Right lung (tissue), 10 donors: ENCODE measurements at places on chromosomes 13 and 19. TPM values are rescaled to one million over a fixed set of nuclear protein-coding genes. Genes with fewer than 3 reads are reported as not detected.

Gene ERCC5
- 62.1 TPM for polyA plus RNA-seq

Gene GAPDHS
- polyA plus RNA-seq, result not detected

Gene GDF15
- 33.2 TPM for polyA plus RNA-seq

Gene MUC16
- 0.09 TPM for polyA plus RNA-seq

Gene CEACAM19
- 10.7 TPM for polyA plus RNA-seq

Gene RETN
- polyA plus RNA-seq, result 2.7 TPM

Gene FXYD3
- 19.9 TPM for polyA plus RNA-seq

Gene LRRC4B
- polyA plus RNA-seq, result 7.8 TPM

Gene ZNF571
- polyA plus RNA-seq, result 11.1 TPM

Gene ZNF225
- polyA plus RNA-seq, result 12.4 TPM

Gene KLK12
- 0.51 TPM for polyA plus RNA-seq

Gene SSC5D
- polyA plus RNA-seq, result 3.1 TPM

Gene VN1R4
- polyA plus RNA-seq, result not detected

GRCh38 chr13:64154514-64154913 lies 2738.9 kb upstream of the PCDH20 start:
- DNase-seq, result no peak

DNA sequence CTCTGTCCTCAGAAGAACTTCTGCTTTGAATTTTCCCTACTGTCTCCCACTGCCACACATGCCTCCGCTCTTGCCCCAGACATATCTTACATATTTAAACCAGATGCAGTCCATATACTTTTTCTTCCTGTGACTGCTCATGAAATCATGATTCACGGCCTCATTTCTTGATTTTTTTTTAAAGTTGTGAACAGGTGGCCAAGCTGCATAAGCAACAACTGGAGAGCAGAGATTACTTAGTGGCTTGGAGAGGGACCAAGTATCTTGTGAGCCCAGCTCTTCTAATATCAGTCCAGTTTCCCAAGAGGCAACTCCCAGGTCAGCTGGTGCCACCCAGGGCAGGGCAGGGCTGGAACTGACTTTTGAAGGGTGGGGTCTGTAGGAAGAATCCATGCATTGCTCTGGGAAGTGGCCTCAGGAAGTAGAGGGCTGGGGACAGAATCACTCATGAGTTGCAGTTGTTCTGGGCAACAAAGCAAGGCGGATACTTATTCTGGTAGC lies 152.4 kb downstream of the LMO7 start:
- no peak for DNase-seq

- DNase-seq, result no peak
These were observed 48.5 kb downstream of the NBEA start for GRCh38 chr13:34990399-34991214.

GRCh38 chr13:20671789-20672188 lies 31.7 kb upstream of the IL17D start:
- no peak for DNase-seq

DNA sequence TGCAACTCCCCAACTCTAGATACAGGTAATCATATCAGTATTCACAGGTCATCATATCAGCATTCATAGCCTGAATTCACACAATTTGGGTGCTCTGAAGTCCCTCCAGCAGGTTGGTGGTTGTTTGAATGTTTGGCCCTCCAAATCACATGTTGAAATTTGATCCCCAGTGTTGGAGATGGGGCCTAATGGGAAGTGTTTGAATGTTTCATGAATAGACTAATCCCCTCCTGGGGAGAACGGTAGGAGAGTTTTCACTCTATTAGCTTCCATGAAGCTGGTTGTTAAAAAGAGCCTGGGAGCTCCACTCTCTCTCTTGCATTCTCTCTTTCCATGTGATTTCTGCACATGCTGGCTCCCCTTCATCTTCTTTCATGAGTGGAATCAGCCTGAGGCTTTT lies 288.6 kb upstream of the PCDH9 start:
- no peak for DNase-seq

GRCh38 chr19:17629760-17630159 lies 58.4 kb downstream of the UNC13A start:
- DNase-seq, result no peak

DNA sequence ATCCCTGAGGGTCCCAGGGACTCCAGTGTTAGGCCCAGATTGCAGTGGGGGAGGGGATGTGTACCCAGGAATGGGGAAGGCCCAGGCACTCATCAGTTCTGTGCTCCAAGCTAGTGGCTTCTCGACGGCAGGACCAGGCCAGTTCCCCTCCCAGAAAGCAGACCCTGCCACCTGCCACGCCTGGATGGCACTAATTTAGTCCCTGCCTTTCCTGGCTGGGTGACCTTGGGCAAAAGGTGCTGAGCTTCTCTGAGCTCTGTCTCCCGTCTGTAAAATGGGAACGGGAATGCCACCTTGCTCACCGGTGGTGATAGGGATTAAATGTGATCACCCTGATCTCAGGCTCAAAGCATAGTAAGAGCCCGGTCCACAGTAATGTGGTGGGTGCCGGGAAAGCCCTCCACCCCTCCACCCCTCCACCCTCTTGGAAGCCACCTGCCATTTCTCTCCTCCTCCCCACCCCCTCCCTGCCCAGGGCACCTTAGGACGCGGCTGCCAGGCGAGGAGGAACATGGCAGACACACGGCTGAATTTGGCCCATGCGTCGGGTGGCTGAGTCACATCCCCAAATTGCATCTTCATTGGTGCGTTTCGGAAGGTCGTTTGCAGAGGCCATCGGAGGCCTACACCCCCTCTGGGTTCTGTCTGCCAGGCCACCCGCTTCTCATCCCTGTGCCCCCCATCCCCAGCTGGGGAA lies 2.3 kb downstream of the KCNN1 start:
- DNase-seq, result no peak

GRCh38 chr19:23101241-23101640 lies 15.6 kb upstream of the ZNF730 start:
- no peak for DNase-seq

- DNase-seq, result no peak
These were observed 99.6 kb downstream of the ZNF429 start for GRCh38 chr19:21604951-21605476.

- no peak for DNase-seq
These were observed 9.9 kb downstream of the NACC1 start for GRCh38 chr19:13127811-13128575.

GRCh38 chr13:112183532-112184090 lies 116.7 kb downstream of the SOX1 start:
- DNase-seq, result peak; percentile 70

DNA sequence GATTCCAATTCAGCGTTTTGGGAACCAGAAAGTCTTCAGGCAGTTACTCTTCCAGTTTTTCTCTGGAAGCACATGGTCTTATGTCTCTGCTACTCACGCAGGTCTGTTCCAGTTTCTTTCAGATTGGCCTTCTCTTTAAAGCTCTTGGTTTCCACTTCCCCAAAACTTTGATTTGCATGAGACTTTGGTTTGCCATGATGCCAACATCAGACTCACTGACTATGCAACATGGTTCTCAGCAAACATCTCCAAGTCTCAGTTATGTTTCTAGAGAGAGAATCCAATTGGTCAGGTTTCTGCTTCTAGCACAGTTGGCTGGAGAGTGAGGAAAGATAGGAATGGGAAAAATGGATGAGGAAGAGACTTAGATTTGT lies 3.1 kb downstream of the AKAP11 start:
- no peak for DNase-seq

DNA sequence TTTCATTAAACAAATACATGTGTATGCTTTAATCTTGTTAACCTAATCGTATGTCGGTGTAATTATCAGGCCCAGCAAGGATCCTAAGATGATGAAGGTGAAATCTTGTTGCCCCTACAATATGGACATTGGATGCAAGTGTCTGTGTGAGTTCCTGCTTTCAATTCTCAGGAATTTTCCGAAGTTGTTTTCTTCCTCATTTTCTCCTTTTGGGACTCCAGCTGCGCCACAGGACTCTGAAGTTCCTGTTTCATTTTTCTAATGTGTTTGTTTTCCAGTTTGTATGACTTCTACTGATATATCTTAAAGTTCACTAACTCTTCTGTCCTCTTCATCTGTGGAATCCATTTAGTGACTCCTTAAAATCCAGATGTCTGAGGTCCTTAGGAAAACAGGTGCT lies 11.9 kb upstream of the OR7D2 start:
- DNase-seq, result no peak

DNA sequence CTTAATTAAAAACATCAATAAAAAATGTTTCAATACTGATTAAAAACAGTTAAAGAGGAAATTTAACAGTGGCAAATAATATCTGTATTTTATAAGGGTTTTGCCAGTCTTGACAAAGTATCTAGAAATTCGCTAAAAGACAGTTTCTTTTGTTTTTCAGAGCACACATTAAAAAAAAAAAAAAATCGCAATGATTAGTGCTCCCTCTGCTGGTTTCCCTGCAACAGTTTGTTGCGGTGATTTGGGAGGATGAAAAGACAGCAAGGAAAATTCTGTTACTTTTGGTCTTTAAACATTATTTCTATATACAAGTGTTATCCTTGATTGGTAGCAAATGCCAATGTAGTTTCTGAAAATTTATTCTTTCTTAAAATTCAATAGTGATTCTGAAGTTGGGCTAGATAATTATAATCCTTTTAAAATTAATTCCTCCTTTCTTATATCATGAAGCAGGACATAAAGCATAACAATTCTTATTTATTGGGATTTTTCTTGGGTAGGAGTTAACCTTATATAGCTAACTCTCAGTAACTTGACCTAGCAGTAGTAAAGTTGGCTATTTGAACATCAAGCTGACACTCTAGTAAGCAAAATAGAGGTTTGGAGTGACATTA lies 23.1 kb upstream of the SPRY2 start:
- DNase-seq, result peak; percentile 31

GRCh38 chr13:25821776-25822175 lies 230.0 kb downstream of the SHISA2 start:
- no peak for DNase-seq

DNA sequence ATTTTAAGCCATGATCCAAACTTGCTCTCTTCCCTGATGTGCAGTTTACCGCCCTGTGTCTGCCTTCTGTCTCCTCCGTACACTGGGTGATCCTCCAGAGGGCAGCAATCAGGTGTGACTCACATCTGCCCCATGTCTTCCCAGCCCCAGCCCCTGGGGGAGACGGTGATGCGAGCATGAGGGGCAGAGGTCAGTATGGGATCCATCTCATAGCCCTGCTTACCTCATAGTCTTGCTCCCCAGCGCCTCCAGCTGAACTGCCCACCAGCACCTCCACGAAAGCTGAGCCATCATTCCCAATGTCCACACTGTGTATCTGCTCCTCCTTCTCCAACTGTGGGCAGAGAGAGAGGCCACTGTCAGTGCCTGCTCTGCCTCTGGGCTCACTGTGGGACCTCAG lies 14.6 kb downstream of the XRCC1 start:
- DNase-seq, result no peak

GRCh38 chr13:99103536-99103935 lies 97.1 kb upstream of the UBAC2 start:
- no peak for DNase-seq

DNA sequence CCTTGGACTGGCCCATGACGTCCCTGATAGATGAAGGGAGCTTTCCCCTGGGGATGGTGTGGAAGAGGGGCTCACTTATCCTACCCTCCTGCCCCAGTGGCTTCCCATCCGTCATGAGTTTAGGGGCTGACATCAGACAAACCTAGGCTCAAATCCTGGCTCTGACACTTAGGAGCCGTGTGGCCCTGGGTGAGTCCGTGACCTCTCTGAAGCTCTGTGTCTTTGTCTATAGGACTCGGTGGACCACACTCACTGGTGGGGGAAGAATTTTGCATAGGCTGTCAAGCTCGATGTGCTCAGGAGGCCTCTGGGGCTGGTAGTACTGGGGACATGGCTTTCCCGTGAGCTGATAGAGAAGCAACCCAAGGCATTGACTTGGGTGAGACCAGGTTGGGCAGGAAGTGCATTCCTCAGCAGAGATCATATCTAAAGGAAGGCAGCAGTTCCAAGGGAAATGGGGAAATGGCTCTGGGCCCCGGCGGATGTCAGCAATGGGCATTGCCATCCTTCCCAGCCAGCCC lies 17.4 kb upstream of the AP1M2 start:
- DNase-seq, result peak; percentile 3

DNA sequence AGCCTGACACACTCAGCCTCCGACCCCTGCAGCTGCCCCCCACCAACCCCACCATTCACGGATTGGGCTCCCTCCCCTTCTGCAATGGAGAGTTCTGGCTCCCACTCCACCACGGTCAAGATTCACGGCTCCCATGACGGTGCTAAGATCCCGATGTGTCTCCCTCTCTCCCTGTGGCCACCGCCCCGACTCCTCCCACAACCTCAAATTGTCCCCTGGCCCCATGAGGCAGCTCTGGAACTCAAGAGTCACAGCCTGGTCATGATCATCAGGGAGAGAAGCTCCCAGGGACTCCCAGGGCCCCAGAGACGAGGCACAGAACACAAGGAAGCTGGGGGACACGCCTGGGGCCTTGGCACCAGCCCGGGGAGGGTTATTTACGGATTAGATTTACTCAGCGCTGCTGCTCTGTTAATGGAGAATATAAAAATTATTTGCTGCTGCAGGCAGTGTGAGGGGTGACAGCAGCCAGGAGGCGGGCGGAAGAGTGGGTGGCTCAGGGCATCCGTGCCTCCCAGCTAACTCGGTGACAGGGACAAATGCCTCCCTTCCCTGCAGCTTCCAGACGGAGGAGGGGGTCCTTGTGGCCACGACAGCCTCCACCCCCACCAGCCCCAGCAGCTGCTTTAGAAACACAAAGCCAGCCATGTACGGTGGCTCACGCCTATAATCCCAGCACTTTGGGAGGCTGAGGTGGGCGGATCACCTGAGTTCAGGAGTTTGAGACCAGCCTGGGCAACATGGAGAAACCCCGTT lies 184.2 kb downstream of the PTPRS start:
- DNase-seq, result no peak

GRCh38 chr13:40458720-40458990 lies 207.8 kb downstream of the FOXO1 start:
- no peak for DNase-seq

DNA sequence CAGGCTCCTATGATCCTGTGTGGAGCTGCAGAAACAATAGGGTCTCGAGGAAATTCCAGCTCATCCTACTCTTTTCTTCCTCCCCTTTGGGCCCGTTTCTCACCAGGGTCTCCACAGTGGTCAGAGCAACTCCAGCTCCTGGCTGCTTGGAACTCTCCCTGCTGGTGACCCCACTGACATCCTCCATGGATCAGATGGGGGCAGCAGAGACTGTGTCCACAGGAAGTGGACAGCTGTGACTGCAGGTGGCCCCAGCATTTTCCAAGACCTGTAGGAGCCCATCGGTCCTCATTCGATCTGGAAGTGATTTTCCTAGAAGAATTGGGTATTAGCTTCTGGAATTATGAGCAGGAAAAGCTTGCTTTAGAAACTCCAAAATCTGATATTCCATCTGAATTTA lies 208.5 kb downstream of the ZNF536 start:
- no peak for DNase-seq

- peak; percentile 74 for DNase-seq
These were observed 129.5 kb downstream of the CYSLTR2 start for GRCh38 chr13:48783181-48783630.

- no peak for DNase-seq
These were observed 18.9 kb upstream of the IGFL1 start for GRCh38 chr19:46210669-46211068.

GRCh38 chr13:82739881-82740280 lies 1142.4 kb downstream of the SLITRK1 start:
- DNase-seq, result no peak

GRCh38 chr19:42330241-42330711 lies 4.8 kb downstream of the MEGF8 start:
- DNase-seq, result no peak
